ENCODE measurements at places on chromosomes 1 and 21. TPM values are rescaled to one million over a fixed set of nuclear protein-coding genes. Genes with fewer than 3 reads are reported as not detected.

Gene COL6A1
- total RNA-seq = 351 TPM

Gene CA14
- not detected for total RNA-seq

Gene CASQ2
- 1.6 TPM for total RNA-seq

Gene TEX38
- not detected for total RNA-seq

Gene SHE
- total RNA-seq = 28.9 TPM

Gene DSTYK
- total RNA-seq = 8.4 TPM

Gene CHI3L2
- 19.5 TPM for total RNA-seq

- no peak for DNase-seq
These were observed 76.6 kb downstream of the RPE65 start for GRCh38 chr1:68373173-68373572.

DNA sequence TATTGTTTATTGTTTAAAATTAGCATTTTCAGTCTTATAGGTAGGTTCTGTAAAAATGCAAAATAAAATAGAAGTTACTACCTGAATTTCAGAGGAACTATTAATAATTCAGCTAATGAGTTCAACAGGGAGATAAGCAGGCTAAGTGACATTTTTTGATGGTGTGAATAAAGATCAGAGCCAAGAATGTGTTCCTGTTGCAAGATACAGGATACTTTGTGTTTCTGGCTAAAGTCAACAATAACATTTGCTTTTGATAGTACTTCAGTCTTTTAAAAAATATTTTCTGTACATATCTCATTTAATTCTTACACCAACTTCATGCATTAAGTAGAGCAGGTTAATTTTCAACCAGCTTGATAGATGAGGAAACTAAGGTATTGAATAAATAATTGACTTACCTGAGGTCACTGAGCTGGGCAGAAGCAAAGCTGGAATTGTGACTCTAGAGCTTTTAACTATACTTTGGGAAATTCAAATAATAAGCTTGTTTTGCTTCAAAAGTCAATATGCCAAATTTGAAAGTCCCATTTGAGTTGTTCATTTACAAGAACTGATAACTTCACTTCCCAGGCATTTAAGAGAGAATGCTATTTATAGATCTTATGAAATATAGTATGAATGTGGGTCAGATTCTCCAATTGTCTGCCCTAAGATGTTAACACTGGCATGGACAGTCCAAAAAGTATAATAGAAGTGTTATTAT is 6.0 kb downstream of the GORAB start:
- DNase-seq = no peak

GRCh38 chr21:44708866-44709425 is 2.4 kb downstream of the TSPEAR start:
- DNase-seq = no peak

DNA sequence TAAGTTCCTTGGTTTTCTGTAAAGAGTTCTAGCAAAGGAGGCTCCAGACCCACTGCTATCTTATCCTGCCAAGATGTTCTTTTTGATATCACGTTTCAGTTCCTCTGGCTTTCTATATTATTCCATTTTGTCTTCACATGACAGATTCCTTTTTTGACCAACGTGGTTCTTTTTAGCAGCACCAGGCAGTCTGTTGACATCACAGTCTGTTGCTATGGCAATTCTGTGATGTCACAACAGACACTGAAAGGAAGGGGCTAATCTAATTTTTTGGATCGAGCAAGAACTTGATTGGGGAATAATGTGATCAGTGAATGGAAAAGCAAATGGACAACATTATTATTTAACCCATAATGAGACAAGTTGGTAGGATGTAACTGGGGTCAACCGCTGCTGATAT is 64.5 kb upstream of the GOLT1A start:
- no peak for DNase-seq

DNA sequence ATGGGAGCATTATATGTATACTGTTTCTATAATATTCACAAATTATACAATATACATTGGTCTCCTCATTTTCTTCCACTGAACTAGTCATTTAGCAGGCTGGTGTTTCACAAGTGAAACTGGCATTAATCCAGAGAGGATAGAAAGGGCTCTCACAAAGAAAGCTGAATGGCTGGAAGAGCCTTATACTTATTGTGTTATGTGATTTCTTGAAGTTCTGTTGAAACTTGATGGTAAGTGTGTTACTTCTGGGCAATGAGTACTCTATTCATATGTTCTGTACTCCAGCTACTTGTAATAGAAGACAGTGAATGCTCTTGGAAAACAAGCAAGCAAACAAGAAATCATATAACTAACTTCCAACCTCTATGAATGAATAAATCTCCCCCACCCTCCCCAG is 14.9 kb downstream of the STX12 start:
- DNase-seq = no peak

GRCh38 chr1:100065183-100065968 is 67.4 kb downstream of the SASS6 start:
- no peak for DNase-seq

- DNase-seq = no peak
These were observed 308.5 kb downstream of the LMX1A start for GRCh38 chr1:165047994-165048393.

GRCh38 chr1:221350091-221350490 is 391.8 kb downstream of the DUSP10 start:
- DNase-seq = no peak

GRCh38 chr1:30133414-30134055 is 589.9 kb downstream of the MATN1 start:
- no peak for DNase-seq

DNA sequence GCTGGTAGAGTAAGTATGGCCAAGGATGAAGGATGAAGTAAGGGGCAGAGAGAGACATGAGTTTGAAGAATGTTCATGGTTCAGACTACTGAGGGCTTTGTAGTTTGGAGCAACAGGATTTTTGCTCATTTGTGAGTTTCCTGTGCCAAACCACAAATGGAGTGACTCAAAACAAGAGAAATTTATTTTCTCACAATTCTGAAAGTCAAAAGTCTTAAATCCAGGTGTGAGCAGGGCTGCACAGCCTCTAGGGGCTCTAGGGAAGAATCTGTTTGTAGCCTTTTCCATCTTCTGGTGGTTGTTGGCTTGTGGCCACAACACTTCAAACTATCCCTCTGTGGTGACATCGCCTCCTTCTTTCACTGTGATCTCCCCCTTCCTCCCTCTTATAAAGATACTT is 58.9 kb downstream of the RHOU start:
- no peak for DNase-seq

Measured in upper lobe of left lung (tissue), 6 donors.